Ureter (tissue), 1 donor: ENCODE measurements at places on chromosomes 4 and X. TPM values are rescaled to one million over a fixed set of nuclear protein-coding genes. Genes with fewer than 3 reads are reported as not detected.

DNA sequence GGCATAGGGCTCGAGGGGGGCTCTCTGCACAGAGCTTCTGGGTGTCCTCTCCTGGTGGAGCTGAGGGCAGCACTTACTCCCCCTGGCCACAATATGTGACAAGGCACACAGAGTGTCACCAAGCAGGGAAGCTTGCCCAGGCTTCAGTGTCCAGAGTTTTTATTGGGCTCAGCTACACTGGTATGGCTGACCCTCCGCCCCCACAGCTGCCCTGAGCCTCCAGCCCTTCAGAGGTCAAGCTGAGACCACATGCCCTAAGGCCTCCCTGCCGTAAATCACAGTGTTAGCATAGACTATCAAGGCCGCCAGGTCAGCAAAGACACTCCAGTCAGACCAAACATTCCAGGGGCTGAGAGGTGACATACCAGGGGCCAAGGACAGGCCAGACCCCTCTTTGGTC lies 59.0 kb downstream of the EVC start:
- peak; percentile 39 for DNase-seq

- DNase-seq = no peak
These were observed 1038.3 kb upstream of the SLIT2 start for GRCh38 chr4:19213388-19213787.

- no peak for DNase-seq
These were observed 609 bp upstream of the BCORL1 start for GRCh38 chrX:129981752-129982299.

Gene GPR173
- 7.6 TPM for total RNA-seq

GRCh38 chrX:69285881-69286564 lies 120.8 kb upstream of the PJA1 start:
- DNase-seq = peak; percentile 73

DNA sequence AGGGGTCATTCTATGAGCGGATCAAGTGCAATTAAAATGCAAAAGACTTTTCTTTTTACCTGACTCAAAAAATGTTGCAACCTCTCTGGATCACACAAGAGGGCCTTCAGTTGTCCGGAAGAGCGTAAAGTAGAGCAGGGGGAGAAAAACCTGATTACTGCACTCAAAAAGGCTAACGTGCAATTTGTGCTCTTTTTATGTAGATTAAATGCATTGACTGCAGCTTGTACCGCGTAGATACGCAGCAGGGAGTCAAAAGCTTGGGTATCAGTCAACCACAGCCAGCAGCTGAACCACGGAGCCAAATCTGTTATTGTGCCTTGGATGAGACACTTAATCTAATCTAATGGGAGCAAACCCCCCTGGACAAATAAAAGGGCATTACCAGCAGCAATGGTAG lies 107.3 kb upstream of the RAI2 start:
- DNase-seq = no peak

DNA sequence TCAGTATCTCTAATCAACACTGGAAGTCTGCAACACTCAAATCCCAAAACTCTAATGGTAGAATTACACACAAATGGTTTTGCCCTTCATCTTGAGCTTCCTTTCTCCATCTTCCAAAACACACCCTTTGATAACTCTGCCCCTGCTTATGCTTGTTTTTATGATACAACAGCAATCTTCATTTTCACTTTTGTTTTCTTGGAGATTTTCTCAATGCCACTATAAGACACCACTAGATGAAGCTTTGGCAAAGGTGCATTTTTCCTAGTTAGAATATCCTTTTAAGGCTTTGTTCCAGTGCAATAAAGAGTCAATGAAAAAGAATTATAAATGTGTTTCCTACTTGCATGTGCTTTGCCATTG lies 472.4 kb upstream of the NWD2 start:
- DNase-seq = no peak

- no peak for DNase-seq
These were observed 12.3 kb downstream of the UGDH start for GRCh38 chr4:39514888-39515401.

DNA sequence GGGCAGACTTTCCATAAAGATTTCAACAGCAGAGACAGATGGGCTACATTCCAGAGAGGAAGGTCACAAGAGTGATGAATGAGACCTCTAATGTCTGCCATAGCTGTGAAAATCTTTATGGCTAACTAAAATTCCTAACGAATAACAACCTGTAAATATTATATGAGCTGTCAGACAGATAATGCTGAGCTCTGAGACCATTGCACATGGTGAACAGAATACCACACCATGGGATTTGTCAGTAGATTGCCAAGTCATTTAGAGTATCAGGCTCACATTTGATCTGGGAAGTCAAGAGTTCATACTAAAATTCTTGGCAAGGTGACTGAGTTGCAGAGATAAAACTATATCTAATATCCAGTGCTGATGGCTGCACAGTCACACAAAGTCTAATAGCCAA lies 259.2 kb upstream of the FTHL17 start:
- DNase-seq = no peak

- DNase-seq = no peak
These were observed 34.0 kb upstream of the CD38 start for GRCh38 chr4:15744016-15744545.

GRCh38 chr4:94826206-94826605 lies 68.5 kb downstream of the BMPR1B start:
- no peak for DNase-seq

- DNase-seq = no peak
These were observed 211.7 kb downstream of the NAF1 start for GRCh38 chr4:162954976-162955375.

DNA sequence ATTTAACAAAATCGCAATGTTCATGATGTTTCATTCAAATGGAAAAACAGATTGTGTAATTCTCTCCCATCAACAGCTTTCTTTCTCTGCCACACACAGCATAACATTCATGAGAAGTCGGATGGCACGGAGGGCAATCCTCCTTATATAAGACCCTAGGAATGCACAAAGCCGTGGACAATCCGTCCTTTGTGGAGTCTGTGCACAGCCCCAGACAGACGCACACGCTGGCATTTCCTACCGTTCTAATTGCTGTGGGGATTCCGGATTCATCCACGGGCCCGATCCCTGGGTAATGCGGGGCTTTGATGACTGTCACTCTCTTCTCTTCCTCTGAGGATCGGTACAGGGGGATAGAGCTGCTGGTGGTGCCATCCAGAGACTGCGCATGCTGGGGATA lies 121.9 kb upstream of the PDLIM3 start:
- no peak for DNase-seq

GRCh38 chr4:25884031-25884782 lies 21.4 kb upstream of the SEL1L3 start:
- DNase-seq = no peak

DNA sequence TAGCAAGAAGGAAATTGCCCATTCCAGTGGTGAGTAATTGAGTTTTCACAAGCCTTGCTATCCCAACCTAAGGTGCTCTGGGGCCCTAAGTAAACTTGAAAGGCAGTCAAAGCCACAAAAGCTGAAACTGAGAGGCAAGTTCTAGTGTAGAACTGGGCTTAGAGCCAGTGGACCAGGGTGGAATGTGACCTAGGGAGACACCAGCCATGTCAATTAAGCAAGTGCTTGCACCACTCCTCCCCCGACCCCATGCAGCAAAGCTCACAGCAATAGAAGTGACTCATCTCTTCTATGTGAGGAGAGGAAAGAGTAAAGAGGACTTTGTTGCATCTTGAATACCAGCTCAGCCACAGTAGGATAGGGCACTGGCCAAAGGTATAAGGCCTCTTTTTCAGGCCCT lies 486.1 kb upstream of the POU3F4 start:
- DNase-seq = no peak

- DNase-seq = peak; percentile 12
These were observed 118.2 kb downstream of the PJA1 start for GRCh38 chrX:69046996-69047490.

DNA sequence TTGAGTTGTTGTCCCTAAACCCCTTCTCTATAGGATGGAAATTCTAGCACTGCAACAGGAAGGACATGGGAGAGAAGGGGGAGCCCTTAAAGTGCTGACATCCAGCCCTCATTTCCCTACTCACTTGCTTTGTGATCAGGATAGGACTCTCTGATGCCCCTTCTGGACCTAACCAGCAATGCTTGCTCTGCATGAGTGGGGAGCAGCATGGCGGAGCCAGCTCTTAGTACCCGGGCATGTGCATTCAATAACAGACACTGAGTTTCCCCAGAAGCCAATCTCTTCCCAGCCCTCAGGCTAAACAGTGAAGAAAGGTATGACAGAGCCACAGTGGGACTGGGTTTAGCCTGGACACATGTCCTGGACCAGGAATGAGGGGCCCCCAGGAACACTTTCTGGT lies 14.0 kb downstream of the SOD3 start:
- DNase-seq = no peak
